ENCODE measurements at places on chromosomes 11 and 22. TPM values are rescaled to one million over a fixed set of nuclear protein-coding genes. Genes with fewer than 3 reads are reported as not detected.

- DNase-seq = no peak
Observed at GRCh38 chr11:35135222-35135621, 3.7 kb upstream of the CD44 start.

The MEI1 gene
- polyA plus RNA-seq = 0.38 TPM

DNA sequence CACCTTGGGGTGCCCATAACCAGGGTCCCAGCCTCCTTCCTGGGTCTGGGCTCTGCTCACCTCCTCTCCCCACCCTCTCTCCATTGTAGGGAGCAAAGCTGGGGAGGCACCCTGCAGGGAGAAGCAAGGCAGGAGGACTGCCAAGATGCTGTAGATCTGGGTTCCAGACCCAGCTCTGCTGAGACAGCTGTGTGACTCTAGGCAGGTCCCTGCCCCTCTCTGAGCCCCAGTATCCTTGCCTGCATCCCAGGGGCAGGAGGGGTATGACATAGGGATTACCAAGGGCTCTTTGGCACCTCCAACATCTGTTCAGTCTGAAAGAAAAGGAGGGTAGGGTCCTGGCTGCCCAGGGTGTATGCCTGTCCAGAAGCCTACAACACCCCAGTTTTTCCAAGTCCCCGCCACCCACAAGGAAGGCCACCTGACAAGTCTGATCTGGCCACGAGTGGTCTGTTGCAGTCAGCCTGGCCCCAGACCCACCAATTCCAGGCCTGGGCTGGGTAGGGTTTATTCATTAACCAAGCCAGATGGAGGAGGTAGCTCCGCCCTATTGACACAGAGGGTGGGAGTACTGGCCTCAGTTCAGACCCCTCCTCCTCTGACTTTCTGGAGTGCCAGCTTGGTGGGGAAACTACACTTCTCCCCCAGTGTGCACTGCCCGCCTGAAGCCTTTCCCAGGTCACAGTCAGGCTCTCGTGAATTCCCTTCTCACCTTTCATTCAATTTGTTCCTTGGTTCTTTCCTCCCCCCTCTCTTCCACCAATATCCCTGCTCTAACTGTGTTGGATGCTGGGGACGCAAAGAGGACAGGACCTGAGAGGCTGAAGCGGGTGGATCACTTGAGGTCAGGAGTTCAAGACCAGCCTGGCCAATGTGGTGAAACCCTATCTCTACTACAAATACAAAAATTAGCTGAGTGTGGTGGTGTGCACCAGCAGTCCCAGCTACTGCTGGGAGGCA lies 15.0 kb downstream of the STARD10 start:
- DNase-seq = no peak

DNA sequence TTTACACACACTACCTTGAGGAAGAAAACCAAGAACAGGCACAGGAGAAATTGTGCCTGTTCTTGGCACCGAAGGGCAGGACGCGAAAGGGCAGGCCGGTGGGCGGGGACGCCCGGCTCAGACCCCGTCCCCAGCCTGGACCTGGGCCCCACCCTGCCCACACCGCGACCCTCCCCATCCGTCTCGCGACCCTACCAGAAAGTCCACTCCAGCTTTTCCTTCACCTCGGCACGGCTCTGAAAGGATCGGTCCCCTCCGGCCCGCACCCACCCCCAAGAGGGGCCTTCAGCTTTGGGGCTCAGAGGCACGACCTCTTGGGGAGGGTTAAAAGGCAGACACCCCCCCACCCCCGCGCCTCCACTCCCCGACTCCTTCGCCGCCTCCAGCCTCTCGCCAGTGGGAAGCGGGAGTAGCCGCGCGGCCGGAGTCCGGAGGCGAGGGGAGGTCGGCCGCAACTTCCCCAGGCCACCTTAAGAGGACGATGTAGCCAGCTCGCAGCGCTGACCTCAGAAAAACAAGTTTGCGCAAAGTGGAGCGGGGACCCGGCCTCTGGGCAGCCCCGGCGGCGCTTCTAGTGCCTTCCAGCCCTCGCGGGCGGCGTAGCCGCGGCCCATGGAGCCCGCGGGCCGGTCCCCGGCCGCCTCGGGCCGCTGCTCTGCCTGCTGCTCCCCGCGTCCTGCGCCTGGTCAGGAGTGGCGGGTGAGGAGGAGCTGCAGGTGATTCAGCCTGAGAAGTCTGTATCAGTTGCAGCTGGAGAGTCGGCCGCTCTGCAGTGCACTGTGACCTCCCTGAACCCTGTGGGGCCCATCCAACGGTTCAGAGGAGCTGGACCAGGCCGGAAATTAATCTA lies 4.4 kb downstream of the SEC14L6 start:
- DNase-seq = no peak

GRCh38 chr22:40397396-40397795 lies 27.0 kb downstream of the SGSM3 start:
- peak; percentile 52 for DNase-seq

- no peak for DNase-seq
Observed at GRCh38 chr22:41531715-41532477, 12.4 kb downstream of the POLR3H start.

- no peak for DNase-seq
Observed at GRCh38 chr11:113090716-113091480, 129.7 kb downstream of the NCAM1 start.

The RFPL2 gene
- 0.15 TPM for polyA plus RNA-seq

- DNase-seq = no peak
Observed at GRCh38 chr22:22157348-22157725, 87.2 kb upstream of the VPREB1 start.

DNA sequence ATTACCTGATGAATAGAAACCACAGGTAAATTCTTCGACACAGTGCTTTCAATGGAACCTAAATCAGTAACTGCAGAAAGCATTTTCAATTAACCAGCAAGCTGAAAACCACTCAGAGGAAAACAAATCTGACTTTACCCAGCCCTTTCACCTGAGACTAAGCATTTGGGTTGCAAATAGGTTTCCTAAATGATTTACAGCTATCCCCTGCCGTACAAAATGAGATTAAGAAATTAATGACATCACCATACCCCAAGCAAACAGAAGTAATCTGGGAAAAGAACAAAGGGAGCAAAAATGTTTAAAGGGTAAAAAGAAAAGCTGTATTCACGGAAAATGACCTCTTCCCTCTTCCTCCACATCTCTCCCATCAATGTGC lies 584 bp downstream of the NOX4 start:
- no peak for DNase-seq

The GTSE1 gene
- 25.7 TPM for polyA plus RNA-seq

DNA sequence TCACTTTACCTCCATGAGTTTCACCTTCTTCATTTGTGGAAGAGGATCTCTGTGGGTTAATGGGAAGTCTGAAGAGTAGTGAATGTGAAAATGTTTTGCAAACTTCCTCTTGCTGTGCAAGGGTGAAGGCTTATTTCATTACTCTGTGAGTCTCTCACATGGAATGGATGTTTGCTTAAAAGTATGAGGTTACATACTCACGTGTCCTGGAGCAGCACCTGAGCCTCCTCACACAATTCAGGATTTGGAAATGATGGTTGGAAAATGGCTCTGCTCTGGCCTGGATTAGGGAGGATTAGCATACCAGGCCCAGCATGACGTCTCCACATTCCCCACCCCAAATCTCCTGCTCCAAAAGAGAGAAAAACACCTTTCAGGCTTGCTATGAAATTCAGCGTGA lies 4.8 kb downstream of the GRAMD1B start:
- no peak for DNase-seq

DNA sequence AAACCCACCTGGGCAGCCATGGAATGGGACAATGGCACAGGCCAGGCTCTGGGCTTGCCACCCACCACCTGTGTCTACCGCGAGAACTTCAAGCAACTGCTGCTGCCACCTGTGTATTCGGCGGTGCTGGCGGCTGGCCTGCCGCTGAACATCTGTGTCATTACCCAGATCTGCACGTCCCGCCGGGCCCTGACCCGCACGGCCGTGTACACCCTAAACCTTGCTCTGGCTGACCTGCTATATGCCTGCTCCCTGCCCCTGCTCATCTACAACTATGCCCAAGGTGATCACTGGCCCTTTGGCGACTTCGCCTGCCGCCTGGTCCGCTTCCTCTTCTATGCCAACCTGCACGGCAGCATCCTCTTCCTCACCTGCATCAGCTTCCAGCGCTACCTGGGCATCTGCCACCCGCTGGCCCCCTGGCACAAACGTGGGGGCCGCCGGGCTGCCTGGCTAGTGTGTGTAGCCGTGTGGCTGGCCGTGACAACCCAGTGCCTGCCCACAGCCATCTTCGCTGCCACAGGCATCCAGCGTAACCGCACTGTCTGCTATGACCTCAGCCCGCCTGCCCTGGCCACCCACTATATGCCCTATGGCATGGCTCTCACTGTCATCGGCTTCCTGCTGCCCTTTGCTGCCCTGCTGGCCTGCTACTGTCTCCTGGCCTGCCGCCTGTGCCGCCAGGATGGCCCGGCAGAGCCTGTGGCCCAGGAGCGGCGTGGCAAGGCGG lies 11.4 kb upstream of the ARHGEF17 start:
- DNase-seq = no peak

DNA sequence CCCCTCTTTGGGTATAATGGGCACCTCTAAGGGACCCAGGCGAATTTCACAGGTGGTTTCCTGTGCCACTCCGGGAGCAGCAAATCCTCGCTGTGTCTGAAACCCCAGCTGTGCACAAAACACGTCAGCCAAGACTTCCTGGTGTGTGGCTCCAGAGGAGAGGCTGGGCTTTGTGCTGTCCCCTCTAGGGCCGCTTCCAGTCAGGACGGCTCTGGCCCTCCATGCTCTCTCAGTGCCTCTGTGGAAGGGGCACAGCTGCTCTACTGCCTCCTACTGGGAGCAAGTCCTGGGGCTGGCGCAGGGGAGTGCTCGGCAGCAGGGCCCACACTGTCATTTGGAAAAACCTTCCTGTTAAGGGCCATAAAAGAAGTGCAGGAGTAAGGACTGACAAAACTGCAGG lies 23.7 kb upstream of the ARFGAP3 start:
- DNase-seq = no peak

DNA sequence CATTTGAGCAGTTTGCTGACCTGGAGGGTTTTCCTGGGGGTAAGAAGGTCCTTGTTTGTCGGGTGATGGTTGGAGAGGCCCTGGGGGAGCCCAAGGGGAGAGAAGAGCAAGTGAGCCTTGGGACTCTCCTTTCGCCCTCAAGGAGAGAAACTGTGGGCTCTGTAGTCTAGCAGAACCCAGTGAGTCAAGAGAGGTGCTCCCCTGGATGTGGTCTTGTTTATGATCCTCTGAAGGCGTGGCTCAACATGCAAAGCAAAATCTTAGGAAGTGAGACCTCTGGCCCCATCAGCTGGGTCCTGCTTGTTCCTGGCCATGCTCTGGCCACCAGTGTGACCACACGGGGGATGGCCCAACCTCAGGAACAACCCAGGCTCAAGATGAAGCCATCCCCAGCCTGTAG lies 66.5 kb upstream of the ALX4 start:
- no peak for DNase-seq

DNA sequence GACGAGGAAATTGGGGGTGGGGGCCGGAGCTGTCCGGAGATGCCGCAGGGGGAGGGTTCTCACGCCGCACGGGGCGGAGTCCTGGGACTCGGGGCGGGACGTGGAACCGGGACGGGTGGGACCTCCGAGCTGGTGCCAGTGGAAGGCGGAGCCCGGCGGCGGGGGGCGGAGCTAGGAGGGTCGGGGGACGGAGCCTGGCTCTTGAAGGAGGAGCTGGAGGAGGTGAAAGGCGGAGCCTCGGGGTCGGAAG lies 271 bp downstream of the FKBP2 start:
- DNase-seq = peak; percentile 100

DNA sequence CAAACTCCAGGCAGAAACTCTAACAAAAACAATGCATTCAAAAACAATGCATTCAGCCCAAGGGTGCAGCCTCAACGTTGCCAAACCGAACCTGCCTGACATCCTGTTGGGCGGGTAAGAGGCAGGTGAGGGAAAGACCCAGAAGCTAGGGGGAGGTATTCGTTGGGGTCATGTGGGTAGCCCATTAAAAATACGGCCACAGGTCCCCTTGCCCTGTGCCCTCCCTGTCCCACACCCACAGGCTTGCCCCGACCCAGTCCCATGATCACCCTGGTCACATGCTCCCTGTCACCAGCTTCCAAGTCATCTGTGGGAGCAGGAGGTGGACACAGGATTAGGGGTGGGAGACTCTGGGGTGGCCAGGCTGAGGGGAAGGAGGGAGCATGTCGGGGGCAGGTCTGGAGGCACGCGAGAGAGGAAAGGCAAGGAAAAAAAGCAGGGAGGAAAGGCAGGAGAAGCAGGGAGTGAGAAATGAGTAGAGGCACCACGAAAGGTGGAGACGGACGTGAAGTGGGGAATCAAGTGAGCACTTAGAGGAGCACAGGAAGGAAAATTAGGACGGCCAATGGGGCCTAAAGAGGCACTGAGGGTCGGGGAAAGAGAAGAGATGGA lies 683 bp downstream of the PLA2G6 start:
- no peak for DNase-seq

DNA sequence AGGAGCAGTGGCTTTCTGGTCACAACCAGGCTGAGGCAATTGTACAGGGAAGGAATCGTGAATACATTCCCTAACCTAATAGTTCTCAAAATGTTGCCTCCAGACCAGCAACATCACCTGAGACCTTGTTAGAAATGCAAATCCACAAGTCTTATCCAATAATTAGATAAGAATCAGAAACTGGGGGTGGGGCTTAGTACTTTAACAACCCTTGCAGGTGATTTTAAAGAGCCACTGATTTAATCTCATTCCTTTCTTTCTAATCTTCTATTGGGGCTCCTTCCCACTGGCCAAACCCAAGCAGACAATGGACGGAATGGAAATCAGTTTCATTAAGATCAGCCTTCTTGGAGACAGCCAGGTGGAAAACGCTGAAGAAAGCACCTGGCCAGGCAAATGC lies 142.4 kb upstream of the DDI1 start:
- no peak for DNase-seq

DNA sequence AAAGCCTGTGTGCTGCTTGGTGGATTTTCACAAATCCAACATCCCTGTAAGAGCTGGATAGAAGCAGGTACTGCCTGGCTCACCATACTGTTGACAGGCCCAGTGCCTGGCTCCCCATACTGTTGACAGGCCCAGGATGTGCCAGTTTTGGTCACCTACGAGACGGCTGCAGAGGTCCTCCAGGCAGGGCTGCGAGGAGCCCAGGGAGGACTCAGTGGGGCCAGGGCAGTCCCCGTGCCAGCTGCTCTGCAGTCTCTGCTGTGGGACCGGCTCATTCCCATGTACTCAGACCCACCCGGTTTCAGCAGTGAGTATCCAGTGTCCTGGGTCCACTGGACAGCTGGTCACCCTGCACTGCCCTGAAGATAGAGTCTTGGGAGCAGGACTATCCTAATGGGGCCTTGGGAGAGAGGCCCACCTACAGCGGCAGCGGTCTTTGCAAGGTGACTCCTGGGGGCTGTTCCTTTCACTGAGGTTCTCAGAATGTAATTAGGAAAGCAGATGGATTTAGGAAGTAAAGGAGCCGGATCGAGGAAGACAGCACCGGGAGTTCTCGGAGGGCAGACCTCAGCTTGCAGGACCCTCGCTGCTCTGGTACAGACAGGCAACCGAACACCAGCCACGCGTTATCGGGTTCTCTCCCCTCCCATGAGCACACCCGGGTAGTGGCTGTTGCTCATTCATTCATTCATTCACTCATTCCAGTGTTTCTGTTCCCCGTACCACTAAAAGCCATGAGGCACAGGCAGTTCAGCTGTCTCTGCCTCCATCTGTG lies 106.1 kb downstream of the CTTN start:
- DNase-seq = no peak

GRCh38 chr11:82810738-82811137 lies 77.1 kb upstream of the FAM181B start:
- DNase-seq = no peak

Measured in H1 (cell line).